ENCODE measurements at places on chromosomes 2 and 18.

GRCh38 chr2:149463328-149464002 is 124.1 kb downstream of the MMADHC start:
- no peak for DNase-seq

DNA sequence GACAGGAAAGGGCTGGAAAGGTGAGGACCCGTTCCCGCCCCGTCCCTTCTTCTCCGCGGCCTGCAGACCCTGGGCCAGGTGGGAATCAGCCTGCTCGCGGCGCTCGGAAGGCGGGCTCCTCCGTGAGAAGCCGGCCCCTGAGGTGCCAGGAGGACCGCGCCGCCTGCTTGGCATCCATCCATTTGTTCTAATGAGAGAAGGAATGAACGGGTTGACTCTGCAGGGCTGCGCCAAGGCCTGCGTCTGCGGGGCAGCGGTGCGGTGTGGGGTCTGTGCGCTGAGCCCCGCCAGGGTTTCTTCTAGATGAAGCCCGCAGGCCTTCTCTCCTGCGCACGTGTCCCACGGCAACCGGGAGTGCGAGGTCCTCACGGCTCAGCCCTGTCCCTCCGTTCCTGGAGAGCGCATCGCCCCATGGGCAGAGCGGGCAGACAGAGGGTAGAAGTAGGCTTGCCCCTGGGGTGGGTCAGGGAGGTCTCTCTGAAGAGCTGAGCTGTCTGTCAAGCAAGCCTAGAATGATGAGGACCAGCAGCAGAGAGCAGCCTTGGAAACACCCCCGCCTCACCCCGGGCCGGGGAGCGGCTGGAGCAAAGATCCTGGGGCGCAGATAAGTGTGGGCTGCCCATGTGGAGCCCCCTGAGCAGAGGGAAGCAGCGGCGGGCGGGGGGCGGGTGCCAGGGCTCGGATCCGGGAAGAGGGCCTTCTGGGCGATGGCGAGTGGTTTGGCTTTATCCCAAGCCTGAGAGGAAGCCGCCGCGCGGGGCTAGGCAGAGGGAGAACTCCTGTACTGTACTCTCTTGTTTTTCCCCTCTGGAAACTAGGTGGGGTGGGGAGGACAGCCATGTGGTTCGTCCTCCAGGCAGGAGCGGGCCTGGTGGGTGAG is 27.9 kb upstream of the HS6ST1 start:
- no peak for DNase-seq

- no peak for DNase-seq
These were observed 59.6 kb upstream of the ACKR3 start for GRCh38 chr2:236510034-236510433.

DNA sequence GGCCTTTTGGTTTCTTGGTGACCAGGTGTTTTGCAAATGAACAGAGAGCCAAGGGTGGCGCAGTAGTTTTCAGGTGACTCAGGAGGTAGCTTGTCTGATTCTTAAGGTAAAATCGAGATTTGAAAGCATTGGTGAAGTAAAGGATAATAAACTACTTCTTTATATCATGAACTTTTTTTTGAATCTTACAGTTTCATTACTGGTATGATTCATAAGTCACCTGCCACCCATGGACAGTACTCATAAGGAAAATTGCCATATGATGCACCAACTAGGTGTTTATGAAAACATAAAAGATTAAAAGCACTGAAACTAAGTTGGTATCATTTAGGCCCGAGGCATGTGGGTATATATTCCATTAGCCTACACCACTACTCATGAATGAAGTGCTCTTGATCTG is 84.1 kb upstream of the MGAT5 start:
- DNase-seq: peak; percentile 60

DNA sequence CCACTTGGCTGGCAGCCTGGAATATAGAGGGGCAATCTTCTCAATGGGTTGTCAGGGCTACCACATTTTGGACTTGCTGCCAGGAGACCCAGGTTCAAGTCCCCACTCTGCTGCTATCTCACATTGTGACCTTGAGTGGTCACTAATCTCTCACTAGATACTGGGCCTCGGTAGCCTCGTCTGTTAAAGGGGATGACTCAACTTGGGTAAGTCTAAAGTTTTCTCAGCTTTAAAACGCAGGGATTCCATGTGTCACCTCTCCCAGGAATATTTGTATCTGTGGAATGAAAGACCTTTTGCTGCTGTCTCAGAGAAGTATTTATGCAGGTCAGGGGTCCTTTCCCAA is 86.3 kb downstream of the SEMA4F start:
- DNase-seq: no peak

DNA sequence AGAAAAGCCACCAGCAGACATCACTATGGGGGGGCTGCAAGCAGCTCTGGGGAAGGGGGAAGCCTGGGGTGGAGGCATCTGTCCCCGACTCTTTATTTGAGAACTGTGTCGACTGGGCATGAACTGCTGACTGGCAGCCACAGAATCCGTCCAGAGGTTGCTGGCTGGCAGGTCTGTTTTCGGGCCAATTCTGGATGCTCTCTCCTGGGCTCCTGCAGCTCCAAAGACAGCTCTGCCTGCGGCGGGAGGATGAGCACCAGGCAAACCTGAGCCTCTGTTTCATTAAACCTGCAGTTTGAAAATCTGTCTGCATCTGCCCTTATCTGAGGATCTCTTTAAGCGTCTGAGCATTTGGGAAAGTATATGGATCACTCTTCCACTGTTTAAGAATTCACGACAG is 34.4 kb upstream of the RPL31 start:
- DNase-seq: no peak

DNA sequence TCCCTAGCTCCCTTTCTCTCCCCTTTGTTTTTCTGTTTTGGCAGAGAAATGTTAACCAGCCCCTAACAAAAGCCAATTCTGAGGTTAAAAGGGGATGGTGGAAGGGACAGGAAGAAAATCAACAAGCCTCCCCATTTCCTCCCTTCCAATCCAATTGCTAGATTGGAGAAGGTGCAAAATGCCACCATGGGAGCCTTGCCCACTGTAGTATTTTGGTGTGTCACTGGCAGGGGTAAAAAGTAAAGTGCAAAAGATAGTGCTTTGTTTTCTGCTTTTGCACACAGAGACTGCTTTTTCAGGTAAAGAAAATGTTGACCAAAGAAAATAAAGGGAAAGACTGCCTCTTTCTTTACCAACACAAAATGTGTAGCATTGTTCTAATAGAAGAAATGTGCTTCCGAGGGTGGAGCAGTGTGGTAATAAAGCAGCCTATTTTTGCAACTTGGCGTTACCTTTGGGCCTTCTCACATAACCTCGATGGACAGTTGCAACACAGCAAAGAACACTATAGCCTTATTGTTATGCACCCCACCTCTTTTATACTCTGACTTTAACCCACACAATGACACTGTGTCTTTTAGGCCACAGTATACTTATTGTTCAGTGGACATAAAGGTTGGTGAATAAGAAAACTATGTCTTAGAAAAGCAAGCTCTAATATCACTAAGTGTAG is 861.8 kb downstream of the BCL11A start:
- no peak for DNase-seq

GRCh38 chr18:40346146-40346545 is 1608.9 kb upstream of the PIK3C3 start:
- no peak for DNase-seq

DNA sequence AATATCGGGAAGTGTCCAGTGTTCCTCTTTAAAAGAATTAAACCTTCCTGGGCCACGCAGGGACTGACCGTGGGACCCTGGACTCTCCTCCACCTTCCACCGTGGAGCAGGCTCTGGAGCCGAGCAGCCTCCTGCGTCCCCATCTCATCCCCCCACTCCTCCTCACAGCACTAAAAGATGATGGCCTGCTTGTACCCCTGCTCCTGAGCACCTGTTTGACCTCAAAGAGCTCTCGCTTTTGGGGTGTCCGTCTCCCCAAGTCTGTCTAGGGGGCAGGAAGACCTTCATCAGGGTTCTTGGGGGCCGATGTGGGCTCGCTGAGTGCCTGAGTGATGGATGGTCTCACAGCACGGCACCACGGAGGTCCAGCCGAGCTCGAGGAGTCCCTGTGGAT is 1.2 kb upstream of the SDC1 start:
- DNase-seq: no peak

DNA sequence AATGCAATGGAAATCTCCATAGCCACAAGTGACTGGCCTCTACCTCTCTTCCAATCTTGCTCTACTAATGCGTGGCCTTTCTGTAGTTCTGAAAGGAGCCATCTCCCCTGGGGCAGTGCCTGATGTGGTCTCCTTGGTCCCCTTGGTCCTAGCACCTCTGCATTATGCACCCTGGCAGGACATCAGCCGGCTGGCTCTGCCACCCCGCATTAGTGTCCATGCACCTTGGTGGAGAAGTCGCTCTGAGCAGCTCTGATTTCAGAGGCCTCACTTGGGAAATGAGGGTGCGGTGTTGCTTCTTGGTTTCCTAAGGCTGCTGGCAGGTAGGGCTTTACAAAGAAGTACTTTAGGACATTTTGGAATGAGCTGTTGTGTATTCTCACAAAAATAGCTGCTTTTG is 317.9 kb downstream of the GBX2 start:
- DNase-seq: no peak

DNA sequence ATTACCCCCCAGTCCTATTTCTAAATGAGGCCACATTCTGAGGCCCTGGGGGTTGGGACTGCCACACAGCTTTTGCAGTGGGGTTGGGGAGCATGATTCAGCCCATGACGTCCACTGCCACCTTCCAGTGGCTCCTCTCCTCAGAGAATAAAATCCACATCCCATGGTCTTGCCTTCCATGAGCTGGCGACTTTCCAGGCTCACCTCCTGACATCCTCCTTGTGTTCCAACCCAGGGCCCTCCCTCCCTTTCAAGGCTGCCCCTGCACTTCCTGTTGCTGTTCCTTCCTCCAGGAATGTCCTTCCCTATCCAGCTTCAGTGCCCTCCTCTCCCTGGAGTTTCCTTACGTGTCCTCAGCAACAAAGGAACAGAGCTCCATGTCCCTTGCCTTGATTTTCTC is 187.3 kb upstream of the ID2 start:
- DNase-seq: no peak

DNA sequence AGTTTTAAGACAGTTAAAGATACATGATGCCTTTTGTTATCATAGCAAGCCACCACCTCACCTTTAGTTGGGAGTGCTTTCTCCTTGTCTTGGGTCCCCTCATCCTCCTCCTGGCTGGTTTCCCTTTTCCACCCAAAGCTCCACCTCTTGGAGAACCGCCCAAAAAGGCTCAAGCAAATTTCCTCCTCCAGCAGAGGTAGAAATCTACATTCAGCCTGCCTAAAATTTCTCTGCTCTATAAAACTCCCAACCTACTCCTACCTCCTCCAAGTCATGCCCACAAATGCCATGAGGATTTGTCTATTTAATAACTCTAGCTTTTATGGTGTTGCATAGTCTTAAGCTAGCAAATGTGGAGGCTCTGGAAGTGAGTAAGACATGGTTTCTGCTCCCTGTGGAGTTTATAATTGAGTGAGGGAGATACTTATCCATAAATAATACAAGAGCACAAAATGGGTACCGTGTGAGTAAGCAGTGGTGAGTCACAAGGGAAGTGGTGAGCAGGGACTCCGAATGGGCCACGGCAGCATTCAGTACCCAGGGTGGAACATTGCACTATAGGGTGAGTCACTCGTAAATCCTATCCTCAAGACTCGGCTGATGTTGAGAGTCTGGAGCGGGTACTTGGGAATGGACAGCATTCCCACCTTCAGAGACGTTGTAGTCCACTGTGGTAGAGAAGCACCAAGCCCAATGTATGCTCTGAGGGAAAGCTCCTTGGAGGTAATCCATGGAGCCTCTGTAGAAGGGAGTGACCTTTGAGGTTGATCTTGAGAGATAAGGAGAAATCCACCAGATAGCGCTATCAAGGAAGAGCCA is 146.3 kb downstream of the RTN4 start:
- peak; percentile 63 for DNase-seq

- no peak for DNase-seq
These were observed 61.9 kb upstream of the ALK start for GRCh38 chr2:29983308-29983707.

DNA sequence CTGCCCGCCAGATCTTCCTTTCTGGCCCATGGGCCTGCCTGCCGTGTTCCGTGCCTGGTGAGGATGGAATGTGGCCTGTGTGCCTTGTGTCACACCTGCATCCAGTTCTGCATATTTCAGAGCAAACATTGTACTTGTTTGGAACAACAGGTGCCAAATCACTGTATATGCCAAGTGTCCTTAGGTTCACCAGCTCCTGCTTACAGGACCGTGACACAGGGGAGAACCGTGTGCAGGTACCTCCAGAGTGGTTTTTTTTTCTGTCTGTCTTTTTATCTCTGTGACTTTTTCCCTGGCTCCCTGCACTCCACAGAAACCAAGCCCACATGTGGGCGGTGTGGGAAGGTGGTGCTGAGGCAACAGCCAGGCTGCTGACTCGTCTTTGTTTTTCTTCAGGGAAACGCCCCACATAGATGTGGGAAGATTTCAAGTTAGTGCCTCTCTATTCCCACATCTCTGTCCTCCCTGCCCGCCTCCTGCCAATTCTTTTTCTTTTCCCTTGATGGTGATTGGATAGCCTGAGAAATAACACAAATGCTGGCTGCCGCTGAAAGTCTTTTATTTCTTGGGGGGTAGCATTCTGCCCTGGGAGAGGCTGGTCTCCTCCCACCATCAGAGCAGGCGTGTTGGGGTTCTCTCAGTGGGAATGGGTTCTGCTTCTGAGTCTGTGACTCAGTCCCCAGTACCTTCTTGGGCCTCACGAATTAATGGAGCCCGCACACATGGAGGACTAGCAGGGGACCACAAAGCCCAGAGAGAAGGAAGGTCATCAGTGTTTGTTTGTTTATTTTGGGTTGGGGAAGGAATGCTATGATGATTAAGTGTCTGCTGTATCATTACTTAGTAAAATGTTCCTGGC is 21.4 kb downstream of the GRHL1 start:
- DNase-seq: no peak

DNA sequence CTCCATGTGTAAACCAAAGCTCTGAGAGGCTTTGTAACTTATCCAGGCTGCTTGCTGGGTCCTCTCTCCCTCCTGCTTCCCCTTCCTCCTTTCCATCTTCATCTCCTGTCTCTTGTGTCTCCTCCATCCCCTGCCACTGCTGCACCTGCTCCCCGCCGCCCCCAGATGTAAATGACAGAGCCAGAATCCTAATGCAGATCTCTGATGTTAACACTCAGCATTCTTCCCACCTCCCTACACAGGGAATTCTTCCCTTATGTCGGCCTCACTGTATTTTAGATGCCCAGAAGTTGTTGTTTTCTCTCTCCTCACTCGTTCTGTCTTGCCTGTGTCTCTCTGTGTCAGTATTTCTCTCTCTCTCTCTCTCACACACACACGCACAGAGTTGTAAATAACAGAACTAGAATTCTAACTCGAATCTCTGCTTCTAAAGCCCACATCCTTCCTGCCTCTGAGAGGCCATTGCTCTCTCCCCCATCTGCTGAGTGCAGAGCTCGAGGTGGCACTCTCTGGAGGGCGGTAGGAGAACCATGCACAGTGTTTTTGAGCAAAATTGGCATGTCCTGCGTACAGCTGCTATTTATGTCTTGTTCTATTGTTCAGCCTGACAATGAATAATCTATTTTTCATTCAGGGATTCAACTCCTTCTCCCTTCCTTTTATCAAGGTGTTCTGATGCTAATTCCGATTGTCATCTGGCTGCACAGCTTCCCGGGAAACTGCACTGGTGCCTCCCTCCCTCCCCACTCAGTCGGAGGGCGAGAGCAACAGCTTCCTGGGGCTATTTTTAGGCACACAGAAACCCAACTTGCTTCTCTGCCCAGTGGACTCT is 219.9 kb downstream of the SH3RF3 start:
- DNase-seq: peak; percentile 27

- DNase-seq: no peak
These were observed 88.3 kb downstream of the SOWAHC start for GRCh38 chr2:109702250-109702985.

Measured in activated naive CD4-positive, alpha-beta T cell treated with Interleukin-2 at 50 U/mL for 16 hours (primary cell).